Left ventricle myocardium inferior (tissue), 1 donor: ENCODE measurements at places on chromosomes 11 and 22. TPM values are rescaled to one million over a fixed set of nuclear protein-coding genes. Genes with fewer than 3 reads are reported as not detected.

GRCh38 chr11:100777103-100777502 lies 90.0 kb downstream of the ARHGAP42 start:
- DNase-seq = no peak
- no peaks in the 10 kb centered on the region for H3K27me3 ChIP-seq
- no peak overlapping the region for H3K4me3 ChIP-seq
- no peak overlapping the region for H3K27ac ChIP-seq

DNA sequence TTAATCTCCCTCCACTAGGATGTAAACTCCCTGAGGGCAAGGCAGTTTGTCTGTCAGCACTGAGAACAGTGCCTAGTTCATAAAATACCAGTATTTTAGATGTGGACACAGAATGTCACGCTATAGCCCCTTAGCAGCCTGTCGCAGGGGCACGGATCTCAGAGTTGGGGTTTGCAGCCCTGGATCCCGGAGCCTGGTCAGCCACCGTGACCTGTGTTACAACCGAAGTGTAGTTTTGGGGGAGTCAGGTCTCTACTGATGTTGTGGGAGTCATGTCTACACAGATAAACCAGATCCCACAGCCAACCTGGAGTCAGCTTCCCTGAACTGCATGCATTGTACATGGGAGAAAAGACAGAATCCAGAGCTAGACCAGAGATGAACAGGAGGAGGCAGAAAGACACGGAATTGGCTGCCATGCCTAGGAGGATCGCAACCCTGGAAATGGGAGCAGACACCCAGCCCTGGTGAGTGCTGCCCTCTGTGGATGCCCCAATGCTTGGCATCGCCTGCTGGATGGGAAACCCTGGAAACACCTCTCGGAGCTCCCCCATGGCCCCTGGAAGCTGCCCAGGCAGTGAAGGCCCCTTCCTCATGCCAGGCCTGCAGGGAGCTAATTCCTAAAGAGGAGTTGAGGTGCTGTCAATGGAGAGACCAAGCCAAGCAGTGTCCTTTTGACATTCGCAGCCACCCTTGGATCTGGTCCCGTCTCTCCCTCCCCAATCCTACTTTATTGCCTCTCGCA lies 851.3 kb downstream of the TBC1D22A start:
- H3K4me3 ChIP-seq = no peak overlapping the region
- no peaks in the 10 kb centered on the region for H3K4me1 ChIP-seq
- H3K27ac ChIP-seq = no peak overlapping the region

DNA sequence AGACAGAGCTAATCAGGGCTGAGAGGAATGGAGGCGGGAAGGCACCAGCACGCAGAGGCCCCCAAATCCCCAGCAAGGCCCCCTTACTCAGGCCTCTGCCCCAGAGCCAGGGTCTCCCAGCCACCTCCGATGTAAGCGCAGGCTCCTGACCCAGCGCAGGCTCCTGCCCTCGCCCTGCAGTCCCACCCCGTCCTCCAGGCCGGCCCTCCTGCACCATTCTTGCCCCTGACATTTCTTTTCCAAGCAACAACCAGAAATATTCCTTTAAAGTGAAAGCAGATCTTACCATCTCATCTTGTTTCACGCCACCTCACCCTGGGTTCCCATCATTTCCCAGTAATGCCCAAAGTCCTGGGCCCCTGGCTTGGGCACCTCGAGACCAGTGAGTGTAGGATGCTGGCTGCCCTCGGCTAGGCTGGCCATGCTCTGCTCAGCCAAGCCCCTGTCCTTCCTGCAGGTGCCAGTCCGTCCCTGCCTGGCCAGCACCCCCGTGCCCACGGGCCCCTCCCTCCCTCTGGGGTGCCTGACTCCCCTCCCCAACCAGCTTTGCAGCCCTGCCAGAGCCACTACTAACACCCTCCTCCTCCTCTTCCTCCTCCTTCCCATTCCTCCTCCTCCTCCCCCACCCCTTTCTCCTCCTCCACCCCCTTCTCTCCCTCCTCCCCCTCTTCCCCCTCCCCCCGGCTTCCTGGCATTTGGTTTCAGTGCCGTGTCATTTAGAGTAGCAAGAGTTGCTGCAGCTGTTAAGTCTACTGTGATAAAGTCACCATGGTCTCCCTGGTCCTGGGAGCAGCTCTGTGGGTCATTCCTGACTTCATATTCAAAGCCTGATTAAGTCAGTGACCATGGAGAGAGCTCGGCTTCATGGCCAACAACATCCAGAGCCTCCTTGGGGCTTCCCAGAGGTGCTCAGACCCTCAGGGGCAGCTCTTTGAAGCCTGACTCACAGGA lies 78.7 kb downstream of the PIWIL3 start:
- peak overlapping the region; percentile 66 for H3K27ac ChIP-seq
- peak; percentile 46 for DNase-seq
- H3K4me1 ChIP-seq = peaks cover 27% of the 10 kb centered on the region
- no peaks in the 10 kb centered on the region for H3K27me3 ChIP-seq

- no peak for DNase-seq
- H3K4me3 ChIP-seq = no peak overlapping the region
- H3K27ac ChIP-seq = no peak overlapping the region
- H3K36me3 ChIP-seq = no peaks in the 10 kb centered on the region
These were observed 235.4 kb downstream of the METTL15 start for GRCh38 chr11:28343304-28344233.

DNA sequence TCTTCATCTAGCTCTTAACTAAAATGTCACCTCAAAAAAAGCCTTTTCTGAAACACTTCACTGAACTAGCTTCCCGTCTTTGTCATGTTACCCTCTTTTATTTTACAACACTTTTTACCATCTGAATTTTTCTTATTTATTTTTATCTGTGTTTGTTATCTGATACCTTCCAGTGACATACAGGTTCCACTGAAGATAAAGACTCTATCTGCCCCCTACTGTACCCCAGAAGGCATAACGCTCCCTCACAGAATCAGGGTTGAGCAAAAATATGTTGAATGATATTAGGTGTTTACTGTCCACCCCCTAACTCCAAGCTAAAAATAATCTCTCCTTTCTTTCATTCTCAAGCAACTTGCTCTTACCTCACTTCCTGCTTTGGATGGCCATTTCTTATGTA lies 654.2 kb downstream of the NELL1 start:
- H3K27ac ChIP-seq = no peak overlapping the region
- no peaks in the 10 kb centered on the region for H3K4me1 ChIP-seq
- H3K36me3 ChIP-seq = no peaks in the 10 kb centered on the region

Gene CHRDL2
- 6.5 TPM for total RNA-seq

Gene KMT2A
- 21.0 TPM for total RNA-seq
